ENCODE measurements at places on chromosomes 7 and 10. TPM values are rescaled to one million over a fixed set of nuclear protein-coding genes. Genes with fewer than 3 reads are reported as not detected.

Gene PON3
- 0.36 TPM for total RNA-seq

Gene GRM8
- total RNA-seq = 25.2 TPM

Gene KIAA1549
- 29.0 TPM for total RNA-seq

Gene EPHA1
- total RNA-seq = 1.6 TPM

Gene CDCA7L
- total RNA-seq = 24.7 TPM

Gene MINDY3
- total RNA-seq = 63.5 TPM

Gene LRRC61
- total RNA-seq = 8.2 TPM

Gene AGR2
- 1.9 TPM for total RNA-seq

Gene ANKRD30A
- total RNA-seq = not detected

Data from cerebellum (tissue), 4 donors.